Iris pigment epithelial cell (primary cell): ENCODE measurements at places on chromosomes 6 and 20.
A peak's percentile ranks its signal among the peaks of the same experiment; 100 is the strongest.

DNA sequence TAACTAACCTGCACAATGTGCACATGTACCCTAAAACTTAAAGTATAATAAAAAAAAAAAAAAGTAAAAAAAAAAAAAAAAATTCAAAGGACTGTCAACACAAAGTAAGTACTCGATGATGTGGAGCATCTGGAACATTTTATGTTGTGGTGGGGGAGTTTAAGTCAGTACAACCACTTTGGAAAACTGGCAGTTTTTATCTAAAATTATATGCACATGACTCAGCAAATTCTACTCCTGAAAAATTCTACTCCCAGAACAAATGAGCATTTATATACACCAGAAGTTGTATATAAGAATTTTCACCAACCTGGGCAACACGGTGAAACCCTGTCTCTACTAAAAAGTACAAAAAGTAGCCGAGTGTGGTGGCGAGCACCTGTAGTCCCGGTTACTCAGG is 36.9 kb upstream of the CCDC28A start:
- DNase-seq = no peak

GRCh38 chr6:31952140-31952805 is 6.4 kb downstream of the CFB start:
- peak; percentile 60 for DNase-seq

- no peak for DNase-seq
Observed at GRCh38 chr6:123233336-123233735, 237.3 kb downstream of the CLVS2 start.

DNA sequence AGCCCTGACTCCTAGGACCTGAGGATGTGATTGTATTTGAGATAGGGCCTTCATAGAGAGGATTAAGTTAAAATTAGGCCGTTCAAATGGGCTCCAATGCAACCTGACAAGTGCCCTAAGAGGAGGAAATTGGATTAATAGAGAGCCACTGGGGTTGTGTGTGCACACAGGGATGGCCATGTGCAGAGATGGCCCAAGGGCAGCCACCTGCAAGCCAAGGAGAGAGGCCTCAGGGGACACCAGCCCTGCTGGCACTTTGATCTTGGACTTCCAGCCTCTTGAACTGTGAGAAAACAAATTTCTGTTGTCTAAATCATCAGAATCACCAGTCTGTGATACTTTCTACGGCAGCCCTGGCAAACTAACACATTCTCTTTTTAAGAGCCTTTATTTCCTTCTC is 598.8 kb downstream of the UTRN start:
- DNase-seq = no peak

DNA sequence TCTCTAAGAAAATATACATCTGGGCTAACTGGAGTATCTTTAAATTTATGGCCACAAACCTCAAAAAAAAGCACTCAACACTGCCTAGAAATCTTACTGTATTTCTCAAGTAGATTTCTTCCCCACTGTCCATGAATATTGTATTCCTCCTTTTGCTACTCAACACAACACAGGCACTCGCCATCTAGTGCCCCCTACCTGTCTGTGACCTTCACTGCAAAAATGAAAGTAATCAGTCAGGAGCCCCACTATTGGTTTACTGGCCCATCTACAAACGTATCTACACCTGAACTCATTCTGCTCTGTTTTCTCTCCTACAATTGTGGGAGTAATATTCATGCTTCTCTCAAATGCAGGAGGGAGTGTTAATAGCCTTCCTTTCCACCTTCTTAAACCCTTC is 58.3 kb downstream of the LY86 start:
- DNase-seq = no peak

DNA sequence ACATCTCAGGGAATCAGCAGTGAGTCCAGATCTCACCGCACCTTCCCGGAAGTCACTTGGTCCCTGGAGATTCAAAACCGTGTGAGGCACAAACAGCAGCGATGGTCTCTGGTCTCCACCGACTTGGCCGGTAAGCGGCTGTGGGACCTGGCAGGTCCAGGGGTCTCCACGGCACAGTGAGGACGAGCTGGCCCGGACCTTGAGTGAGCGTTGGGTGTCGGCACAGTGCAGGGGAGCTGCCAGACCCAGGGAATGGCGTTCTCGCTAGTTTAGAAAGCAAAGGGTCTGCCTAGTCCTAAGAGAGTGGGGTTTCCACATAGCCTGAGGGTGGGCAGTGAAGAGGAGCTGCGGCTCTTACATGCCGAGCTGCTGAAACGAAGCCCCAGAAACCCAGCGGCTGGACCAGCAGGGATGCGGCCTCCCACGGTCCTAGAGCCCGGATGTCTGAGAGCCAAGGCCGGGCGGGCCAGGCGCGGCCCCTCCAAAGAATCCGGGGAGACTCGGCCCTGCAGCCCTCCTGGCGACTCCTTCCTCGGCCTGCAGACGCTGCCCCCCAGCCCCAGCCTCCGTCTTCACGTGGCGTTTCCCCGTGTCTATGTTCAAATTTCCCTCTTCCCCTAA is 185.0 kb downstream of the ERMARD start:
- DNase-seq = no peak

- no peak for DNase-seq
Observed at GRCh38 chr6:112085286-112086065, 1.8 kb downstream of the TUBE1 start.

DNA sequence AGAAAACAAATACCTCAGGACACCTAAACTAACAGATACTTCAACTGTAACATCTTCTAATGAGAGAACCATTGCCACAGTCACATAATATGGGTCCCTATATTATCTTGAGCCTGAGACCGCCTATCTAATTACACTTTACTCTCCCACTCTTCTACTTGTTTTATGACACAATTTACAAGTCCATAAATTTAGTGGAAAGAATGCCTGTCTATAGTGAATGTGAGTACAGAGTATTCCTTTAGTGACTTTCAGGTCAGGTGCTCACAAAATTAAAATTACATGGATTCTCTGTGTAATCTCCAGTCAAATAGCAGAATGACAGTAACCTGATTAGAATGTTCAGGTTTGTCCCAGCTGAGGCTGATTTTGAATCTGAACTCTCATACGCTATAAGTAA is 624.1 kb downstream of the PKHD1 start:
- DNase-seq = no peak

DNA sequence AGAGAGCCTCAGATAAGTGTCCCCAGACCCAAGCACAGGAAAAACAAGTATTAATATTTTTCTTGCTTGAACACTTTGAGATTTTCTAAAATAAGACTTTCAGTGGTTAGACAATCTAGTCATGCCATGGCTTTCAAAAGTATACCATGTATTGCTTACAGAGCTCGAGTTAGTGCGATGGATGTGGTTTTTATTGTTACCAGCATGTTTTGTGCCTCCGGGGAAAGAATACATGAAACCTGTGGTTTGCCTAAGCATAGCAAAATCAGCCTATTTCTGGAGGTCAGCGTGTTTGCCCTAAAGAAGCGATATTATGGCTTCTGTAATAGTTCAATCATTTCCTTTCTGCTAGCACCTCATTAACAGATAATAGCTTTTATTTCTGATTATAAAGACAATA is 21.6 kb downstream of the RIN2 start:
- DNase-seq = no peak

GRCh38 chr6:38696345-38696744 is 6.6 kb downstream of the GLO1 start:
- DNase-seq = no peak

DNA sequence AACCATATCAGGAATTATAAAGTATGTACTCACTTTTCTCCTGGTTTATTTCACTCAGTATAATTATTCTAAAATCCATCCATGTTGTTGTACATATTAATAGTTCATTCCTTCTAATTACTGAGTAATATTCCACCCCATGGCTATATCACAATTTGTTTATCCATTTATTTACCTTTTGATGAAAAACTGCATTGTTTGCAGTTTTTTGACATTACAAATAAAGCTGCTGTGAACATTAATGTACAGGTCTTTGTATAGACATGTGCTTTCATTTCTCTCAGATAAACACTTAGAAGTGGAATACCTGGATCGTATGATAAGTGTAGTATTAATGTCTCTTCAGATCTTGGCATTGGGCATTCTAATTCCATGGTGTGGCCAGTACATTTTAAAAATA is 4.2 kb downstream of the SLC17A3 start:
- DNase-seq = no peak

- no peak for DNase-seq
Observed at GRCh38 chr20:11537032-11537431, 380.7 kb upstream of the BTBD3 start.

DNA sequence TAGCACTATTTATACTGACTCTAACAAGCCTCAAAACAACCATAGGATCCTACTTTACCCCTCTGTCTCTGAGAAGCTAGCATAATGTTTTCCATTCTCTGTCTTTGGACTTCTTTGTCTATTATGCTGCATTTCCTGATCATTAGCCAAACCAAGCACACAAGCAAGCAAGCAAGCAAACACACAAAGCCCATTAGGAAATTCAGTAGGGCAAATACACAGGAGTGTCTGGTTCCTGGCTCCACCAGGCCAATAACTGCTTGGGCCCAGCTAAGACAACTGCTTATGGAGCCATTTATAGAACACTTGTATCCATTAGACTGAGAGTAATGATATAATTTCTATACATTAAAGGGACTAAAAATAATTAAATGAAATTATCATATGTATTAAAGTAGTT is 952.9 kb upstream of the EPHA7 start:
- DNase-seq = no peak

DNA sequence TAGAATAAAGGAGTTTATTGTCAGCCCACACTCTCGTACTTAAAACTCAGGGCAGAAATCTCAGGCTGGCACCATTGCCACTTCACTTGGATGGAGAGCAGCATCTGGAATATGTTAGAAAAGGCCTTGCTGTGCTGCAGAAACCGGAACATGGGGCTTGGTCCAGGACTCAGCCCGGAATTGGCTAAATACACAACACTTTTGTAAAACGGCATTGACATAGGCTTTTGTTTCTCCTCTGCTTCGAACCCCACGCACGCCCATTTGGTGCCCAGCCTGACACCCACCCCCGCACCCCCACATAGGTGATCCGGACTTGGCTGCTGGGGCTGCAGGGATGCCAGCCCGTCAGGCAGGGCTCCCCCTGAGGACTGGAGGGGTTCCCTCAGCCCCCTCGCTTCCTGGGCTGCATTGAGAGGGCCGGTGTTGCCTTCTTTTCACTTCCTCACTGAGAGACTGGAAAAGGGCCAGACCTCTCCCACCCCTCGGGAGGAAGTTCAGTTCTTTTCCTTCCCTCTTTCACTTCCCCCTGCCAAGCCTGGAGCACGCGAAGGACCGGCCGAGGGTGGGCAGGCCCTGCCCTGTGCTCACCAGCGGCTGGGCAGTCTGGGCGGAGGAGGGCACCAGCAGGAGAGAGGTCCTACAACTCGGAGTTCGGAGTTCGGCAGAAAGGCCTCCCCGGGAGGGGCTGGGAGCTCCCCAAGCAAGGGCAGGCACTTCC is 17.9 kb upstream of the CST3 start:
- no peak for DNase-seq

- no peak for DNase-seq
Observed at GRCh38 chr20:35503841-35504561, 25.5 kb downstream of the C20orf173 start.

DNA sequence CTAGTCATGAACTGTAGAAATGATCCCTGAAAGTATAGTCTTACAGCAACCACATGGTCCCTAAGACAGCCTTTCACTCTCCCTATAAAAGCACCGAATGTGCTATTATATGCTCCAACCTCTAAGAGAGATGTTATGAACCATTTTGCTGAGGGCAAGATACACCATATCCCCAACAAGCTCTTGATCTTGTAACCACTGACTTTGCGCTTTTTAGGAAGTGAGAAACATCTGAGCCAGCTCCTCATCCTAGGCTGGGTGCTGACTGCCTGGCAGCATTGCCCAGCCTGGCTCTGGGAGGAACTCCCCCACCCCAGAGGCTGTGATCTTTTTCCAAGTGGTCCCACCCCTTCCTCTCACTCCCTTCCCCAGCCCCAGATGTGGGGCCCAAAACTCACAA is 3.1 kb upstream of the EMILIN3 start:
- DNase-seq = no peak

GRCh38 chr6:152250127-152250526 is 387.0 kb downstream of the SYNE1 start:
- no peak for DNase-seq

- no peak for DNase-seq
Observed at GRCh38 chr6:149924206-149924932, 1.4 kb upstream of the RAET1G start.

DNA sequence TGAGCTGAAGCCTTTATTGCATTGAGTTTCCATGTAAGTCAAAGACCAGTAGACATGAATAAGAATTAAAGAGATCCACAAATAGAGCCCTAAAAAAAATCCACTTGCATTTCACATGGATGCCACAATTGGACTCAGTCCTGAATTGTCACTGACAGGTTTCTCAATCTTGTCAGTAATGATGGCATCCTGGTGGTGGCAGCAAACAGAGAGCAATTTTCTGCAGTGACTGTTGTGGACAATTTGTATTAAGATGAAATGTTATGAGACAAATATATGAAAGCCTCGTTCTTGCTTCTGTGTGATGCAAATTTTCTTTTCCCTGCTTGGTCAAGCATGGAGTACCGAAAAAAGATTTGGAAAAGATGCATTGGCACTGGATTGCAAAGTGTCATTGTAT is 278.9 kb downstream of the SAMD5 start:
- no peak for DNase-seq
